ENCODE measurements at places on chromosomes 7 and 10.

GRCh38 chr10:133396035-133396624 lies 2.2 kb downstream of the MTG1 start:
- DNase-seq, result no peak

GRCh38 chr10:32982911-32983909 lies 25.2 kb upstream of the ITGB1 start:
- peak; percentile 92 for DNase-seq

DNA sequence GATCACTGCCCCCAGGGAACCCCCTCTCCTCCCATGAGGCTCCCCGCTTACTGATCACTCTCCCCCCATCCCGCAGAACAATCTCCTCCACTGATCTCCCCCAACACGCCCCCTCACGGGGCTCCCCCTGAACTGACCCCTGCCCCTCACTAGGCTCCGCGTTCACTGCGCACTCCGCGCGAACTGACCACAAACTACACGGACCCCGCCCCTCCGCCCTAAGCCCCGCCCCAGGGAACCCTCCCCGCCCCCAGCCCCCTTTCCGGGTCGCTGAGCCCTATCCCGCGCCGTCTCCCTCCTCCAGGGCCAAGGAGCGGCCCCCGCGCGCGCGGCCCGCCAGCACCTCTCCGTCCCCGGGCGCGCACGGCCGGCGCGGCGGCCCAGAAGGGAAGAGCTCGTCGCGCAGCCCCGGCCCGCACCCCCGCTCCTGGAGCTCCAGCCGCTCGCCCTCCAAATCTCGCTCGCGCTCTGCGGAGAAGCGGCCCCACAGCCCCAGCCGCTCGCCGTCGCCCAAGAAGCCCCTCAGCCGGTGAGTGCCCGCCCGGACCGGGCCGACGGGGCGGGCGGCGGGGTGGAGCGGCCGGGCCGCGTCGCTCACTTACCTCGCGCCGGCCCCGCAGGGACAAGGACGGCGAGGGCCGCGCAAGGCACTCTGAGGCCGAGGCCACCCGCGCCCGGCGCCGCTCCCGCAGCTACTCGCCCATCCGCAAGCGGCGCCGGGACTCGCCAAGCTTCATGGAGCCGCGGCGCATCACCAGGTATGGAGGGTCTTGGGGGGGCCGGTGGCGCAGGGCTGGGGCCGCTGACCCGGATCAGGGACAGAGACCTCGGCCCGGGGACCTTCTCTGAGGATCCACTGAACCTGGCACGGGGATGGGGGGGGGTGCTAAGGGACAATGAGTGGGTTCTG lies 19.9 kb upstream of the HSPB1 start:
- no peak for DNase-seq

DNA sequence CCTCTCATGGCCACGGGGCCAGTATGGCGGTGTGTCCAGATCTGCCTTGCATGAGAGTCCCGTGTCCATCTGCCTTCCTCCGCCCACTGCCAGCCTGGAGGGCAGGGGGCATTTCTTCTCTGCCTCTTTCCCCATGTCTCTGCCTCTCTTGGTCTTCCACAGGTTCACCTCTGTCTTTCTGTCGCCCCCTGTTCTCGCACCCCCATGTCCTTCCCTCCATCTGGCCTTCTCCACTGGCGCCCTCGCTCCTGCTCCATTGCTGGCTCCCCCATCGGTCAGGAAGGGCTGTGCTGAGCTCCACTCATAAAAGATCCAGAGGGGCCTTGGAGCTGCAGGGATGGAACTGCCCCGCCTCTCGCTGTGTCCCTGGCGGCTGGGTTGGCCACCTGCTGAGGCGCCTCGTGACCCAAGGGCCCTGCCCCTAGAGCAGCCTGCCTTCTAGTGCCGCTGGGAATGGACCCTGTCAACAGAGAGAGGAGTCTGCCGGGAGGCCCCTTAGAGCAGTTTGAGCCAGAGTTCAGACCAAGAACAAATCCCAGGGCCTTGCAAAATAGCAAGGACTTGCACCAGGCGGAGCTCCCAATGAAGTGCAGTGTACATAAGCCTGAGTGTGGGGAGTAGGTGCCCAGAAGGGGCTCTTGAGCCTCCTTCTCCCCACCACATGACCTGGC lies 42.0 kb downstream of the GOLGA7B start:
- DNase-seq, result no peak

GRCh38 chr10:76548716-76549115 lies 1088.9 kb downstream of the KCNMA1 start:
- DNase-seq, result no peak

GRCh38 chr10:88926566-88927415 lies 25.8 kb downstream of the ACTA2 start:
- DNase-seq, result no peak
